CMK (cell line): ENCODE measurements at places on chromosomes 3 and 15.
A peak's percentile ranks its signal among the peaks of the same experiment; 100 is the strongest.

- DNase-seq, result peak; percentile 7
Observed at GRCh38 chr3:42229942-42230688, 35.9 kb downstream of the CCK start.

DNA sequence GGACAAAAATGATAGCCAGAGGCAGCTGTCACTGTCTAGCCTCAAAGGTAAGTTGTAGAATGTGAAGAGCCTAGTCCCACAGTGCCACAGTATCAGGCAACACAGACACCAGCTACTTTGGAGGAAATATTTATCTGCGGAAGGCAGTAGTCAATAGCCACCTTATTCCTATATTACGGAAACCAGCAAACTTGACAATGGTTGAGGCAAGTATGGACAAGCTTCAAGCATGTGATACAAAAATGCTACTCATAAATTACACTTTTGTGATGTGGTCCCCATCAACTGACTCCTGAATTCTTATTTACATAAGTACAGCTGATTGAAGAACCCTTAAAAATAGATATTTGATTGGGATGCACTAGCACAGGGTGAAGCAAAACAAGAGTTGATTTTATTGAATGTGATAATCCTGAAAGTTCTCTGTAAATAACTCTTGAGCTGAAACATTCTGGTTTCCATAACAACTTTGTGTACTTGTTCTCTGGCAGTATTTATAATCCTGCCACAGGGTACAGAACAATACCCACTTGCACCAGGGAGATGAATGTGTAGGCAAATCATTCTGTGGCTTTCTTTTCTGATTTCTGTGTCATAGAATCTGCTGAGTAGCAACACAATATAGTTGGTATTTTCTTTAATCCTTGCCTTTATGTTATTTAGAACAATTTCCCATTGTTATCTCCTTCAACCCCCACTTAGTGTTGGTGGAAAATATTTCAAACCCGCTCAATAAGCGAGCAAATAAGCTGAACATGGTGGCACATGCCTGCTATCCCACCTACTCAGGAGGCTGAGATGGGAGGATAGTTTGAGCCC lies at the start of gene ANKUB1:
Gene ANKUB1 (minus strand): TSS at position 103 of the 819 bp plus-strand sequence. CDS start 188 bp downstream, outside the sequence.
- no peak for DNase-seq

DNA sequence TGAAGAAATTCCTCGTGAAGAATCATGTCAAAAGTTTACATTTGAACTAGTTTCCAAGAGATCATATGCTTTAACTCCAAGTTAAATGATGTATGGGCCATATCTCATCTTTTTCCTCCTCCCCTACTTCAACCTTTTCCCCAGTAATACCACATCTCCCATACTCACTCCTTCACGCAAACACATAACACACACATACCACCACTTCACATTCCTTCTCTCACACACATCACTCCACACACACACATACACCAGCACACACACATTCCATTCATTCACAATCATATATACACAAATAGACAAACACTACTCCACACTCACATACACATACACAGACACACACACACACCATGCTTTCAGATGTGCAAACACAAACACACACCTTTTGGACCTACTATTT lies 769.0 kb upstream of the NR2F2 start:
- DNase-seq, result no peak

DNA sequence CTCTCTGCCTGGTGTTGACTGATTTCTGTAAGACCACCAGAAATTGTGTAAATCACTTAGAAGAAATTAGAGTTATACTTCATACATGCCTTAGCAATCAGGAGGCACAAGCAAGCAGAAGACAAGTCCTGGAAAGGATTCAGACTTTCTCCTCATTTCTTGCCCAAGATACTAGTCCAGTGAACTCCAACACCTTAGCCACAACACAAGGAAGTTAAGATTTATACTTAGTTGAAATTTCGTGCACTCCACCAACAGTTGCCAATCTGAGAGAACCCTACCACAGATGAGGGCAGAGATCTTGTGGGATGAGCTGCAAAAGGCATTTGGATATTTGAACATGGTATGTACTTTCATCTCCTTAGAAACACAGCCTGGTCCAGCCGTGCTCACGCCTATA lies 2.3 kb downstream of the P3H2 start:
- no peak for DNase-seq

- DNase-seq, result no peak
Observed at GRCh38 chr3:65583188-65583587, 455.5 kb downstream of the MAGI1 start.

GRCh38 chr3:141095546-141095937 lies 44.4 kb downstream of the SPSB4 start:
- DNase-seq, result no peak

GRCh38 chr15:77464129-77464865 lies 43.6 kb downstream of the HMG20A start:
- no peak for DNase-seq

DNA sequence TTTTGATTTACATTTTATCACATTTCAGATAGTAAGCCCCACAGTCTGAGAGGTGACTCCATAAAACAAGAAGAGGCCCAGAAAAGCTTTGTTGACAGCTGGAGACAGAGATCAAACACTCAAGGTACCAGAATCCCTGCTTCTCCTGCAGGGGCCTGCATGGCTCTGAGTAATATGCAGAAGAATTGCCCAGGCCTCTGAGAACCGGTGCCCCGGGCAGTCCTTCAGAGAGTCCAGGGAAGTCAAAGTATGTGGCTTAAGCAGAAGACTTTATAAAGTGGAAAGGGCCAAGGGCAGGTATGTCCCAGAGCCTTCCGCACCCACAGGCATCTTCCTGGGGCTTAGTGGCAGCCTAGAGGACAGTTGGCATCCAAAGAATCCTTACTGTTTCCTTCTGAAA lies 12.8 kb downstream of the ATRIP start:
- DNase-seq, result no peak

DNA sequence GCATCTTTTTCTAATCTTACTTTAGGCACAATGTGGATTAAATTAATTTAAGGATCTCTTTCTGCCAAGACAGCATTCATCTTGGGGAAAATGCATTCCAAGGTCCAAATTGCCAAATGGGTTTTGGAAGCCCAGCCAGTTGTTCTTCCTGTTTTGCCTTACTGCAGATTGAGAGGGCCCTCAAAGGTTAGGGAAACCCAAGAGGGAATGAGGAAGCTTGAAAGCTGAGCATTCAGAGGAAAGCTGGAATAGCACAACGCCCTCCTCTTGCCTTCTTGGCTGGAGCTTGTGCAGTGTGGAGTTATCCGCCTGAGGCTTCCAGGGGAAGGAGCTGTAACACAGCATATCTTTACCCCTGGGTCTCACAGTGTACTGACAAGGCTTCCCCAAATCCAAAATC lies 18.2 kb upstream of the SACM1L start:
- DNase-seq, result no peak

- no peak for DNase-seq
Observed at GRCh38 chr3:16810593-16811367, 74.0 kb upstream of the PLCL2 start.

DNA sequence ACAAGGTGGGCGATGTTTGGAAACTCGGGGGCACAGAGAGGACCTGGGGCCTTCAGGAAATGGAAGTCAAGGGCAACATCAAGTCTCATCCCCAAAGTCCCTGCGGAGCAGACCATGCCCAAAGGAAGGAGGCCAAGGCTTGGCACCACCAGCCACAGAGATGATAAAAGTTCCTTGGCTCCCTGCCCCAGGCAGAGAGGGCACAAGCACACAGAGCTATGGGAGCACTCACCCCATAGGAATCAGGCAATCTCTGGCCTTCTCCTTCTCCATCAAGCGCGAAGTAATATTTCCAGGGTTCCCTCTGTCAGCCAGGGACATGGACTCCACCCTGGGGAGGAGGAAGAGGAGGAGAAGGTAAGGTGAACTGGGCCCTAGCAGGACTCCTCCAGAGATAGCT lies 7.9 kb downstream of the ACAA1 start:
- no peak for DNase-seq

DNA sequence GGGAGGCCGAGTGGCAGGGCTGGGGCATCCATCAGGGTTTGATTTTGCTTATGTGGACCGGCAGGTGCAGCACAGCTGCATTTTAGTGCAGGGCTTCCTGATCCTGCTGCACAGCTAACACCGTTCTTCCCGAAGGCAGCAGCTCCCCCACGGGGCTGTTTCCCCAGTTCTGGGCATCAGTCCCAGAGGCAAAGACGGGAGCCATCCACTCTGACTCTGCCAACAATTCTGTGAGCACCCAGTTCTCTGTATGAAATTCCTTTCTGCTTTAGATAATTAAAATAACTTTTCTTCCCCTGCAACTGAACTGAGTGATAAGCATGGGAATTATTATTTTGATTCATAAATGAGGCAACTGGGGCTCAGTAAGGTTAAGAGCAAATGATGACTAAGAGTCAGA lies 262.9 kb upstream of the ATP10A start:
- no peak for DNase-seq

DNA sequence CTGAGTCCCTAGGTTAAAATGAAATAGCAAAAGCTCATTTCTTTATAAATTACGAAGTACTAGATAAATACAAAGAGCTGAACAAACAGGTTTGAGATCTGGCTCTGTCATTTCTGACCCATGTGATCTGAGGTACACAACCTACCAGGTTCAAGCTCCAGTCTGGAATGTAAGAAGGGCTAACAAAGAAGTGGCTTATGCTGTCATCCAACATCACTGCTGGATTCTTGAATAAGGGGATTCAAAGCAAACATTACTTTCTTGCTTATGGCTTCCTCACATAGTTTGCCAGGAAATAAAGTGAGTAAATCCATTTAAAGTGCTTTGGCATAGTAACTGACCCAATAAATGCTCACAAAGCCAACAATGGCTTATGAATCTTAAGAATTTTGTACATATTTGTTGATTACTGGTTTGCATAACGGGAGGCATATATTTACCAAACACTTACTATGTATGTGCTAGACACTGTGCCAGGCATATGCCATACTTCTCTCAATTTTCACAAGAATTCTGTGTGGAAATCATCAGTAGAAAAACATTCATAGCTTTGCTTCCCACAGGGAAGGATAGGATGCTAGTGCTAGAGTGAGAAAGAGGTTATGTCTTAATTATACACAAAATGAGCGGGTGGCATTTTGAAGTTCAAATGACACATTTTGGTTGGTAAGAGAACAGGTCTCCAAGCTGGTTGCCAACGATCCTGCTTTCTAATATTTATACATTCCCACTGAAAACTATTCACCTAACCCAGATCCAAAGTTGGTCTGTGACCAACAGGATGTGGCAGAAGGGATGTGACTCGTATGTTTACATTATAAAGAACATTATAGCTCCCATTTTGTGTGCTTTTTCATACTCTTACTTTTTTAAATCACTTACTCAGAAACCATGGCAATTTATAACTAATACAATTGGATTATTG lies 38.7 kb upstream of the CSPG5 start:
- DNase-seq, result no peak

DNA sequence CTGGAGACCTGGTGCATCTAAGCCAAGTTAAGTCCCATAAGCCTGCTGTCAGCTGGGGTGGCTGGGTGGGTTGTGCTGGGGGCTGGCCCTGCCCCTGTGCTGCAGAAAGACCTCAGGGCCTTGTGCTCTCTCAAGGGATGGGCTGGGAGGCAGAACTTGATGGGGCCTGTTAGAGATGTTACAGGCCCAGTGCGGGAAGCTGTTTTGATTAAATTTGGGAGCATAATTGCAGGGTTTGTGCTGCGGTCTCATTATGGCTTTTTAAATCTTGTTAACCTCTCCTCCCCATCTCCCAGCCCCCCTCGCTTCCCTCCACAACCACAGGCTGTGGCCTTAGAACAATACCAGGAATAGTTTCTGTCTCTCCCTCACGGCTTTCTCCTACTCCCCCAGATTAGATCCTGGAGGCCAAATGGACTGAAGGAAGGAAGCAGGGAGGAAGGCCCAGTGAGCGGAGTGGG lies 87.6 kb upstream of the TLE3 start:
- no peak for DNase-seq

- no peak for DNase-seq
Observed at GRCh38 chr15:69556344-69556743, 103.7 kb downstream of the RPLP1 start.

GRCh38 chr15:25972141-25972675 lies 109.1 kb upstream of the ATP10A start:
- DNase-seq, result no peak

- no peak for DNase-seq
Observed at GRCh38 chr3:50163572-50164455, 8.7 kb downstream of the SEMA3F start.

DNA sequence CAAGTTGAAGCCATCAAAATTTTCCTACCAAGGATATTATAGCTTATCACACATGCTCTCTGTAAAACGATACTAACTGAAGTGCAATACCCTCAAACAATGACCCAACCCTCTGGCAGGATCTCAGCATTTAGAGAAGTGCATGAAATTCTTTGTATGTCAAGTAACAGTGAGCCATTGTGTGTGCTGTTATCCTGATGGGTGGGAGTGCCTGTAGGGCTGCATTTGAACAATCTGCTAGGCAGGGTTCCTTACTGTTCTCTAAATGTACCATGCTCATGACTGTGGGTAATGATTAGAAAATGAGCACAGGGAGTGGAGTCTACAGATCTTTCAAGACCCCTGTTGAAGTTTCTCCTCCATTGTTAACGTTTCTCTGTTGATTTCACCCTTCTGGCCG lies 398.1 kb downstream of the NSUN3 start:
- DNase-seq, result no peak

DNA sequence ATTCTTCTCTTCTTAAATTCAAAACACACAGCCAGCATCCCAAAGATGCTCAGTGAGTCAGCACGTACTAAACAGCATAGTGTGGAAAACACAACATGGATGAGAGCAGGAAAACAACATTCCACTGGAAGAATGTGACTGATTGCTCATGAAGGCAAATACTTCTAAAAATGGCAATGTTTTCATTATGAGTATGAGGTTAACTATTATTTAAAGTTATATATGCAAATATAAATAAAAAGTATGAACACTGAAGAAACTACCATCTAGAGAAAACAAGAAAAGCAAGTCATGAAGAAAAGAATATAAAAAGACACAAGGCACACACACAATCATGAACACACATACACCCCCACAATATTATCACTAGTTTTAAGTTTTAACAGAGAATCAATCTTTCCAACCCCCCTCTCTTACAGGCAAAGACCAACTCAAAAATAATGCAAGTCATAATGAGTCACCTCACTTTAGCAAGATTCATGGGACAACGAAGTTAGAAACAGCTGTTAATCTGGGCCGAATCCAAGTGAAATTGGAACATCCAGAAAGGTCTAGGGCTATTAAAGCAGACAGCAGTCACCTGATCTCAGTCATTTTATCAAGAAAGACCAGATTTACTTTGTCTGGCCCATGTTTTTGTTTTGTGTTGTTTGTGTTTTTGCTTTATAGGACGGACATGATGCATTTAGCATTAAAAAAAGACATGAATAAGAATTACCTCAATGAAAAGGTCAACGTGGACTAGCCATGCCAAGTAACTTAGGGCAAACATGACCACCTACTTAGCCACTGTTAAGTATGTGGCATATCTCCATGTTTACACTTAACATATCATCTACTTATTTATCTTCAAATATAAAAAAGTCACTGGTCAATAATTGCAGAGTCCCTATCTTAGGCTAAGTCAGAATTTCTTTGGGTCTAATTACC lies 18.1 kb downstream of the GBE1 start:
- DNase-seq, result no peak

- no peak for DNase-seq
Observed at GRCh38 chr3:11146773-11147660, 7.3 kb upstream of the HRH1 start.

- no peak for DNase-seq
Observed at GRCh38 chr3:85740561-85740960, 781.8 kb downstream of the CADM2 start.

GRCh38 chr3:31116651-31117050 lies 222.2 kb upstream of the GADL1 start:
- DNase-seq, result no peak

GRCh38 chr3:147589016-147589415 lies 179.9 kb downstream of the ZIC1 start:
- DNase-seq, result no peak
